ENCODE measurements at places on chromosomes 16 and 17.

DNA sequence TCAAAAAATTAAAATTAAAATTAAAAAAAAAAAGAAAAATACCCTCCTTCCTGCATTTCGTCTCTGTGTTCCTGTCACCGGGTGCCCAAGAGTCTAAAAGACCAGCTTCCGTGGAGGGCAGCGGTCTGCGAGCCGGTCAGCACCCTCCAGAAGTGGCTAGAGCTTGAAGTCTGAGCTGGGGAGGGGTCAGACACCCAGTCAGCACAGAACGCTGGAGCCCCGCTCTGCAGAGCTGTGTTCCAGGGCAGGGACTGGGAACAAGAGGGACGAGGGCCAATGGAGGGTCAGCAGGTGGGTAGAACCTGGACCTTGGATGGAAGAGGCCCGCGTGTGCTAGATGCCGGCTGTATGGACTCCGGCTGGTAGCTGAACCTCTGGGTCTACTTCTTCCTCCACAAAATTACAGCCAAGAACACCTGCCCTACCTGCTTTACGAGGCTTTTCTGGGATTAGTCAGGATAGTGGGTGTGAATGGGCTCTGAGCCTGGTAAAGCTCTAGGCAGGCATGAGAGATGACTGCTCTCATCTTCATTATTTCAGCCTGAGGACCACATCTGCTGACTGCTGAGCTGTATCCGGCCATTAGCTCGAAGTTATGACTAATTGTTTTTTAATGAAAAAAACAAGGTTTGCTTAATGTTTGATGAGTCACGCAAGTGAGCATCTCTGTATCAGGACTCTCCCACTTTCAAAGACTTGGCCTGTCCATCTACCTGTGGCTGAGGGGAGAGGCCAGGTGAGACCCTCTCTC, 5.9 kb downstream of the TRPV1 start:
- DNase-seq, result no peak

DNA sequence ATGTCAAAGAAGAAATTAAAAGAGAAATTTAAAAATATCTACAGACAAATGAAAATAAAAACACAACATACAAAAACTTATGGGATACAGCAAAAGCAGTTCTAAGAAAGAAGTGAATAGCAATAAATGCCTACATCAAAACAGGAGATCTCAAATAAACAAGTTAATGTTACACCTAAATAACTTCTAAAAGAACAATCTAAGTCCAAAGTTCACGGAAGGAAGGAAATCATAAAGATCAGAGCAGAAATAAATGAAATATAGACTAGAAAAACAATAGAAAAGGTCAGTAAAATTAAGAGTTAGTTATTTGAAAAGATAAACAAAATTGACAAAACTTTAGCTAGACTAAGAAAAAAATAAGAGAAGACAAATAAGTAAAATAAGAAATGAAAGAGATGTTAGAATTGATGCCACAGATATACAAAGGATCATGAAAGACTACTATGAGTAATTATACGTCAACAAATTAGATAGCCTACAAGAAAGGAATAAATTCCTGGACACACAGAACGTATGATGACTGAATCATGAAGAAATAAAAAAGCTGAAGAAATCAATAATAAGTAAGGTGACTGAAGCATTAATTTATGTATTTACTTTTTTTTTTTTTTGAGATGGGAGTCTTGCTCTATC, 100.4 kb downstream of the CEP112 start:
- no peak for DNase-seq

DNA sequence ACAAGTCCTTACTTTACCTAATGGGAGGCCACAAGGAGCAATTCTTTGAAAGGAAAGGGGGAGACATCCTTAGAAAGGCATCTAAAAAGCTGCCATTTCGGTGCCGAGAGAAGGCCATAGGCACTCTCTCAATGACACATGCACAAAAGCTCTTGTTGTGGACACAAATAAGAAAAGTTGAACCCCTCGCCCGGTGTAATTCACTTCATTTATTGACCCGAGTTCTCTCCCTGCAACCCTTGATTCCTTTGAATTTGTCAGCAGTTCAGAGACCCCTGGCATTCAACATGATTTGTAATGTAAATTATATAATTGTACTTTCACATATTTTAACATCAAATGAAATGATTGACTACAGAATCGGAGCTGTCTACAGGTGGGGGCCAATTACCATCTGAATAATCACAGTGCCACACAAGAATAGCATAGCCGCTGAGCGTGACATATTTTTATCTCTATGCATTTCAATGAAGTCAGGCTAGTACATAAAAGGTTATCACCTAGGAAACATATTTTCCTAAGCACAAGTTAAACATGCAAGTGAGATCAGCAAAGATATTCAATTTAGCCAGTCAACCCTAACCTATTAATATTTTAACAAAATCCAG, 66.7 kb downstream of the IRX6 start:
- DNase-seq, result no peak

DNA sequence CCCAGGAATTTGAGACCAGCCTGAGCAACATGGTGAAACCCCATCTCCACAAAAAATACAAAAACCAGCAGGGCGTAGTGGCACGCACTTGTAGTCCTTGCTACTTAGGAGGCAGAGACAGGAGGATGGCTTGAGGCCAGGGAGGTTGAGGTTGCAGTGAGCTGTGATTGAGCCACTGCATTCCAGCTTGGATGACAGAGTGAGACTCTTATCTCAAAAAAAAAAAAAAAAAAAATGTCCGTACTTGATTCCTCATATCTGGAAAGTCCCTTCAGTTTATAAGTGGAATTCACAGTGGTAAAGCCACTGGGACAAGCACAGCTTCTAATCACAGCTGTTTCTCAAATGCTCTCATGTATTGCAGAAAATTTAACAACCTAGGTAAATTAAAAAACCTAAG, 78.6 kb upstream of the CREBBP start:
- no peak for DNase-seq

GRCh38 chr17:62737513-62737912, 70.6 kb downstream of the MARCHF10 start:
- no peak for DNase-seq

DNA sequence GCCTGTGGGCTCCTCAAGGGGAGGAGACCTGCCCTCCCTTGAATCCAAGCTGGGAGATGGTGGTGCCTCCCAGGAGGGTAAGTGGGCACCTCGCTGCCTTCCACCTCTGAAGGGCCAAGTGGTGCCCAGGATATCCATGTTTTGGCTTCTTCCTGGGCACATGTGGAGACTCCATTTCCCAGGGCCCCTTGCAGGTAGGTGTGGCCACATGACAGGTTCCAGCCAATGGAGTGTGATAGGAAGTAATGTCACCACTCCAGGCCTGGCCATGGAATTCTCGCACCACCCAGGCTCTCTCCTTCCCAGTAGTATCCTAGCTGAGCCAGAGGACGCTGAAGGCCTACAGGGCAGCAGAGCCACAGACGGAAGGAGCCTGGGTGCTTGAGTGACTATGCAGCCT, 17.6 kb upstream of the PEMT start:
- DNase-seq, result no peak

DNA sequence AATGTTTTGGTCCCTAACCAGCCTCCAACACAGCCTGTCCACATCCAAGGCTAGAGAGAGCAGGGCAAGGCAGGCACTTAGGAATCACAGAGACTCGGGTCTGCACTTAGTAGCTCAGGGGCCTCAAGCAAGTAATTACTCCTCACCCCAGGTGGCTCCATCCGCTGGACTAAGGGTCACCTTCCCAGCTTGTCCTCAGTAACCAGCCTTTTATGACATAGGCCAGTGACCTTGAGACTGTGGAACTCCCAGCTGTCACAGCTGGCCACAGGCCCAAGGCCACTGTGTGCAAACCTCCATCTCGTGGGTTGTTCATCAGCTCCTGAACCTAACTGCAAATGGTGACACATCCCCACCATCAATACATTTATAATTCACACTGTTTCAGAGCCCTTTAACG, 68.6 kb downstream of the CDYL2 start:
- no peak for DNase-seq

DNA sequence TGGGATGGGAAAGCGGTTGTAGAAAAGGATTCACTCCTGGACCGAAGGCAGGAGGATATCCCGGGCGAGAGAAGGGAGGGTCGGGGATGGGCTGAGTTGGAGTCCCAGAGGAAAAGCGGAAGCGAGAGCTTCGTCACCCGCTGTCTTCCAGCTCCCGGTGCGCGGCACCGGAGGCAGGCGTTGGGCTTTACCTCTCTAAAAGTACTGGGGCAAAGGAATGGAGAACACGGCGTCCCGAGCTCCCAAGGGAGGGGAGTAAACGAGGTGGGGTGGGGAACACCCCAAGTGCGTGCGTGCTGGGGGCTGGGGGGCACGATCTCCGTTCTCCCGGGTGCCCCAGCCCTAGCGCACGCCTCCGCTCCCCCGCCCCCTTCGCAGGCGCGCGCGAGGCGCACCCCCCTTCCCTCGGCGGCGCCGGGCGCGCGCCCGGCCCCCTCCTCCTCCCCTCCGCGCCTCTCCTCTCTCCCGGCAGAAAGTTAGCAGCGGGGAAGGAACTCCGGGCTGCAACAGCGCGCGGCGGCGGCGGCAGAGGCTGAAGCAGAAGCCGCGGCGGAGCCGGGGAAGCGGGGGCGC, at the start of gene HS3ST4:
Gene HS3ST4 (plus strand): TSS at position 441 of the 573 bp plus-strand sequence.
- DNase-seq, result no peak

DNA sequence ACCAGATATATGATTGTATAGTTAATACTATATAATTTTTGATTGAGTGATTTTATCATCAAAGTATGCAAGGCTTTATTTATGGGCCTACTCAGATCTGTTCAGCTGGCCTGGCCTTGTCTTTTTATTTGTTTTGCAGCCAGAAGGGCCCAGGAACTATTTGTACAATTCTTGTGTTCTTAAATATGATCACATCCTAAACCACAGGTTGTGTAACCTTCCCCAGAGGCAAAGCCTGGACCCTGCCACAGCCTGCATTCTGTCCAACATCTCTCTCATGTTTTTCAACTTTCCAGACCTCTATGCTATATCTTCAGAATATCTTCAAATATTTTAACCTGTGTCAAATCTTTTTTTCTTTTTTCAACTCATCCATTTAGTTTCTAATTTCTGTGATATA, 410.4 kb upstream of the MON1B start:
- DNase-seq, result no peak

GRCh38 chr17:41284546-41284945, 9.0 kb downstream of the KRTAP9-7 start:
- DNase-seq, result no peak

- no peak for DNase-seq
Measured at GRCh38 chr17:61029181-61029580, 351.5 kb downstream of the BCAS3 start.

- no peak for DNase-seq
Measured at GRCh38 chr16:12802661-12803060, 1.0 kb downstream of the CPPED1 start.

- DNase-seq, result no peak
Measured at GRCh38 chr16:75742424-75743047, 16.2 kb upstream of the CPHXL start.

GRCh38 chr17:46875849-46876352, 24.5 kb downstream of the WNT9B start:
- no peak for DNase-seq

DNA sequence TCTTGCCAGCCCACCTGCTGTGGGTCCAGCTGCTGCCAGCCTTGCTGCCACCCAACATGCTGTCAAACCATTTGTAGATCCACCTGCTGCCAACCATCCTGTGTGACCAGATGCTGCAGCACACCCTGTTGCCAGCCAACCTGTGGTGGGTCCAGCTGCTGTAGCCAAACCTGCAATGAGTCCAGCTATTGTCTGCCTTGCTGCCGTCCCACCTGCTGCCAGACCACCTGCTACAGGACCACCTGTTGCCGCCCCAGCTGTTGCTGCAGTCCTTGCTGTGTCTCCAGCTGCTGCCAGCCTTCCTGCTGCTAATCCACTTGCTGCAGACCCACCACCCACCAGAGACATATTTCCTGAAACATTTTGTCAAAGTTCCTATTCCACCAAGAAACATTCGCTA, 641 bp downstream of the KRTAP9-1 start:
- no peak for DNase-seq

GRCh38 chr16:89291363-89291762, 73.9 kb downstream of the ZNF778 start:
- no peak for DNase-seq

DNA sequence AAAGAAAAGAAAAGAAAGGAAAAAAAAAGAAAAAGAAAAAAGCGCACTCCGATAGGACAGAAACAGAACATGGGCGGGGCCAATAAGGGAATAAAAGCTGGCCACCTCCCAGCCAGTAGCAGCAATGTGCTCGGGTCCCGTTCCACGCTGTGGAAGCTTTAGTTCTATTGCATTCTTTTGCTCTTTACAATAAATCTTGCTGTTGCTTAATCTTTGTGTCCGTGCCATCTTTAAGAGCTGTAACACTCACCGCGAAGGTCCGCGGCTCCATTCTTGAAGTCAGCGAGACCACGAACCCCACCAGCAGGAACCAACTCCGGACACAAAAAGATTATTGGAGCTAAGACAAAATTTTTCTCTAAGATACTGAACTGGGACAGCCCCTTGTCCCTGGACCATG, 3.1 kb upstream of the ARL5C start:
- no peak for DNase-seq

- no peak for DNase-seq
Measured at GRCh38 chr16:73730481-73731090, 566.0 kb upstream of the PSMD7 start.

DNA sequence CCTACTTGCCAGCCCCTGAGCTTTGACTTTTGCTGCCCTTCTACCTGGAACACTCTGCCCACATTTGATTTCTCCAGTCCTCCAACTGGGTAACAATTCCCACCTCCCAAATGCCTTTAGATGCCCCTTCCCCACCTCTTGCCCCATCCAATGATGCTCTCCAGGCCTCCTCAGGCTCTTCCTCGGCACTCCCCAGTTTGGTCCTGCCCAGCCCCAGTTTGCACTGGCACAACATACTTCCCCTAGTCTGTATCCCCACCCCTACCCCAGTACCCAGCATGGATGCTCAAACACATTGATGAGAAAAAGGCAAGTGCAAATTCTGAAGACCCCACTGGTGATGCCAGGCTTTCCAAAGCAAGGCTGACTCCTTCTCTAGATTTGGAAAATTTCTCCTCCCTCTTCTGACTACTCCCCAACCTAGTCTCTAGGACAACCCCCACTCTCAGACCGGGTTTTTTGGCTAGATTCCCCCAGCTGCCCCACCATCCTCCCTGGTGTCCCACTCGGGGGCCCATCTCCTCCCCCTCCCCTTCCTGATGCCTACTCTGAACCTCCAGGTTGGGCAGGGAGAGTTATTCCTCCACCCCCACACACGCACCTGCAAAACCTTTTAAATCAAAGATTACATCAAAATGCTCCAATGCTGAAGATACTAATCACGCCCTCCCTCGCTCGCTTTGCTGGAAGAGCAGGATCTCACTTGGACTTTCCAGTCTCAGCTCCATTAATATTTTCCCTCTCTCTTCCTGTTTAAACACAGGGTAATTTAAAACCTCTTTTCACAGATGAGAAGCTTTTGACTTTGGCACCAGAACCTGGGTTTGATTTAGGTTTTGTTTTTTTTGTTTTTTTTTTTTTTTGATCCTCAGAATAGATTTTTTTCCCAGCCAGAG, 94.9 kb downstream of the TMEM132E start:
- DNase-seq, result no peak

DNA sequence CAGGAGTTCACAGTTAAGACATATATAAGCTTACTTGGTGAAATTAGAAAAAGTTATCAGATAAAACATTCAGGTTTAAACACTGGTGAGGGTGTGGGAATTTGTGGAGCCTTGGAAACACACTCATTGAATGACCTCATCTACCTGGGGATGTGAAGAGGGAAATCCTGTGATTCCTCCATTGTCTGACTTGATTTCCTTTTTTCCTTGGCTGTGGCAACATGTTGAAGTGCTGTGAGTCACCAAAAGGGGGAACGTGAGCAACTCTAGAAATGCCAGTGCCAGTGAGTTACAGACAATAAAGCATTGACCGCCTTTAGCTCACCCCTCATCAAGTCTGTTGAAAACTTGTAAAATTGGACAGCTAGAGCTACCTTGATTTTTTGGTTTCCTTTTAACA, 1.8 kb downstream of the HMOX2 start:
- no peak for DNase-seq
